ENCODE measurements at places on chromosomes 3 and 15.

- no peak for DNase-seq
- H3K36me3 ChIP-seq, result no peaks in the 10 kb centered on the region
- H3K4me3 ChIP-seq, result no peak overlapping the region
- no peaks in the 10 kb centered on the region for H3K27me3 ChIP-seq
- H3K27ac ChIP-seq, result no peak overlapping the region
- H3K4me1 ChIP-seq, result no peaks in the 10 kb centered on the region
These were observed 342.1 kb downstream of the OCA2 start for GRCh38 chr15:27757052-27757451.

DNA sequence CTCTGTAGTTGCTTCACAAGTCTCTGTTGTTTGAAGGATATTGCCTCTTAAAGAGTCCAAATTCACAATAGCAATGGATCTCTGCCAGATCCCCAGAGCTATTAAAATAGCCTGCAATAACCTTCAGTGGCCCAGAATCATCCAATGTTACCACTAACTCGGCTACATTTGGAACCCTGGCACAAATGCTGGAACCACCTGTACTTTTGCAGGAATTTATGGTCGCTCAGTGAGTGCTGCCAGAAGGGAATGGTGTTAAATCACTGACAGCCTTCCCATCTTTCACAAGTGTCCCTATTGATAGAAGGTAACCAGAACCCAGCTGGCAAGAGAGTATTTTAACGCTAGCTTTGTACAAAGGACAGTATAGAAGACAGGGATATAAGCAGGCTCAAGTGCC lies 298.8 kb upstream of the PLSCR5 start:
- no peaks in the 10 kb centered on the region for H3K36me3 ChIP-seq
- no peak for DNase-seq
- no peak overlapping the region for H3K4me3 ChIP-seq

DNA sequence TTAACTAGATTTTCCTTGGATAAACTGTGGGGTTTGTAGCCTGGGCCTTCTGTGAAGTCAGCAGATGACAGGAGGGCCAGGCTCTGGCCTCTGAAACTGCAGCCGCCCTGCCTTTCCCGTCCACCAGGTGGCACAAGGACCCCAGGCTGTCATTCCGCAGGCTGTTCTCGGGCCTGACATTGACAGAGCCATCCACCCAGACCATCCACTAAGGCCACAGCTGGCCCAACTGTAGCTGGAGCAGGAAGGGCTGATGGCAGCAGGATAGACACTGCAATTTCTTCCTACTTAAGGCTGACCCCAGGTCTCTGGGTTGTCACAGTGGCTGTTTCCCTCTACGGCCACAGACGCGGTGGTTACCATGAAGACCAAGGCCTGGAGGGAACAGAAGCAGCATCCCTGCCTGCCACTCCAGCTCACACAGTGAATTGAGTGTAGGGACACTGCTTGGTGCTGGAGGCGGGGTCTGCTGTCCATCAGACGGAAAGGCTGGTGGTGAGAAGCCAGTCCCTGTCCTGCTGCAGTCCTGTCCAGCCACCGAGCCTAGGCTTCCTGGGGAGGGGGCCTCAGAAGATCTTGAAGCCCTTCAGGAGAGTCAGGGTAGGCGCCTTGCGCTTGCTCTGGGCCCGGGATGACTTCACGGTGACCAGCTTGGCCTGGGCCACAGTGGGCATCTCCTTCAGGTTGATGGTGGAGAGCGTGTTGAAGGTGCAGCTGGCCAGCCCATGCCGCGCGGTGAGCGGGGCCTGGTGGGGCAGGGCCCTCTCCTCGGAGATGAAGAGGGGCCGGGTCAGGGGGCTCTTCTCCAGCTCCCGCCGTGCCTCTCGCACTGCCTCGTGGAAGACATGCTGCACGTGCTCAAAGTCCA lies 9.4 kb downstream of the SLC51B start:
- DNase-seq, result peak; percentile 86
- H3K27me3 ChIP-seq, result no peaks in the 10 kb centered on the region
- no peak overlapping the region for H3K4me3 ChIP-seq
- peaks cover 50% of the 10 kb centered on the region for H3K36me3 ChIP-seq
- peak overlapping the region; percentile 47 for H3K27ac ChIP-seq

GRCh38 chr3:181212271-181212670 lies 222.7 kb upstream of the DNAJC19 start:
- no peak for DNase-seq
- H3K27me3 ChIP-seq, result no peaks in the 10 kb centered on the region
- no peaks in the 10 kb centered on the region for H3K36me3 ChIP-seq
- no peak overlapping the region for H3K4me3 ChIP-seq
- H3K27ac ChIP-seq, result no peak overlapping the region
- no peaks in the 10 kb centered on the region for H3K4me1 ChIP-seq

DNA sequence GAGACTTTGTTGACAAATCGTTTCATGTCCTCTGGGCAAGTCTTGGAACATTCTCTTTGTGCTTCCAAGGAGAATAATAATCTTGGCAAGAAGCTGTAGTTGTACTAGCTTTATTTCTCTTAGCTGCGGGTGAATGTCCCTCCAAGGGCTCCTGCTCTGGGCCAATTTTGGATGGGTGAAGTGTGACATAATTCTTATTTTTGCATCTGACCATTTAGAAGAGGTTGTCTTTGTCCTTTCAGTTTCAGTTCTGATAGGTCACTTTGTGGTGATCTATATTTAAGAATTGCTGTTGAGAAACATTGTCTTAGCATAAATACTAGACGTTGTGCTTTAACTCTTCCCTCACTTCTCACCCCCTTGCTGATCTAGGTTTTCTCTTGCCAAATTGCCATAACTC lies 164.8 kb upstream of the RORA start:
- H3K27ac ChIP-seq, result no peak overlapping the region
- DNase-seq, result peak; percentile 0
- H3K4me3 ChIP-seq, result no peak overlapping the region
- H3K36me3 ChIP-seq, result no peaks in the 10 kb centered on the region
- no peaks in the 10 kb centered on the region for H3K4me1 ChIP-seq

- no peaks in the 10 kb centered on the region for H3K27me3 ChIP-seq
- peak overlapping the region; percentile 84 for H3K27ac ChIP-seq
- H3K4me3 ChIP-seq, result no peak overlapping the region
- peaks cover 5% of the 10 kb centered on the region for H3K4me1 ChIP-seq
- peak; percentile 93 for DNase-seq
These were observed 17.6 kb downstream of the TKT start for GRCh38 chr3:53238051-53238850.

DNA sequence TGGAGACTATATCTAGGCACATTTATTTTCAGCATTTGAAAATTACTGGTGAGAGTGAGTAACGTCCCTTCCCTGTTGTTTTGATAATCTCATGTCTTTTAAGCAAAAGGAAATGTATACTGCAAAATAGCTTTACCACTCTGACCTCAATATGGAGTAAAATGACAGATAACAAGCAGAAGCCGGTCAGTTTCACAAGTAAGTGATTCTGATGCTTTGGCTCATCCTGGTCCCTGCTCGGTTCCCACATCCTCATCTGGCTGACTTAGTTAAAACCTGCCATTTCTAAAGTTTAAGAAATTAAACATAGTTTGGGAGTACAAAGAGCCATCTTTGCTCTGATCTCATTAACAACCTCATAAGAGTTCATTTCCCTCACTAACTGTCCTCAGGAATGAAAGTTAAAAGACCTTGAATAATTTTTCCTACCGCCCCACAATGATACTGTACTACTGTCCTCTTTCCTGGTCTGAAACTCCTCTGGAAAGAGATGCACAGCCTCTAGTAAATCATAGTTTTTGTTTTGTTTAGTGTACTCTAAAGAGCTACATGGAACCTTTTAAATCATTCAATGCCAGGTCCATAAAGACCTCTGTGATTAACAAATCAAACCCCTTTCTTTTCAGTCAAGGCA lies 72.3 kb upstream of the ICE2 start:
- H3K27me3 ChIP-seq, result no peaks in the 10 kb centered on the region
- no peaks in the 10 kb centered on the region for H3K4me1 ChIP-seq
- DNase-seq, result no peak
- H3K4me3 ChIP-seq, result no peak overlapping the region
- no peaks in the 10 kb centered on the region for H3K36me3 ChIP-seq

GRCh38 chr3:129855170-129855831 lies 38.2 kb downstream of the TMCC1 start:
- no peaks in the 10 kb centered on the region for H3K36me3 ChIP-seq
- no peak for DNase-seq
- H3K27me3 ChIP-seq, result no peaks in the 10 kb centered on the region
- no peak overlapping the region for H3K4me3 ChIP-seq
- H3K4me1 ChIP-seq, result peaks cover 2% of the 10 kb centered on the region

GRCh38 chr3:188776447-188776846 lies 395.3 kb upstream of the TPRG1 start:
- no peaks in the 10 kb centered on the region for H3K4me1 ChIP-seq
- H3K27ac ChIP-seq, result no peak overlapping the region
- H3K36me3 ChIP-seq, result no peaks in the 10 kb centered on the region

DNA sequence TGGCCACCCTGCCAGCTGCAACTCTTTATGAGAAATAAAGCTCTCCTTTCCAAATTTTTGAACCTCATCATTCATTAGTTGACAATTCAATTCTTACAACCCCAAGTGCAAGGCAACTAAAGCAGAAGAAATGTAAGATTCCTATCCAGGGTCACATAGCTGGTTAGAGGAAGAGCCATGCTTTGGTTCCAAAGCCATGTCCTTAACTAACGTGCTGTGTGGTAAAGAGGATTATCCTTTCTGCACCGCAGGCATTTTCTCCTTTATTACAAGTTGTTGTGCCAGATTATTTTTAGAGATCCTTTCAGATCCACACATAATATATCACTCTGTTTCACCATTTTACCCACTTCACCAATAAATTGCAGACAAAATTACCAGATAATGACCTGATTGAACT lies 36.5 kb downstream of the TM4SF18 start:
- no peaks in the 10 kb centered on the region for H3K4me1 ChIP-seq
- no peak for DNase-seq
- no peaks in the 10 kb centered on the region for H3K27me3 ChIP-seq
- H3K27ac ChIP-seq, result no peak overlapping the region
- no peak overlapping the region for H3K4me3 ChIP-seq

DNA sequence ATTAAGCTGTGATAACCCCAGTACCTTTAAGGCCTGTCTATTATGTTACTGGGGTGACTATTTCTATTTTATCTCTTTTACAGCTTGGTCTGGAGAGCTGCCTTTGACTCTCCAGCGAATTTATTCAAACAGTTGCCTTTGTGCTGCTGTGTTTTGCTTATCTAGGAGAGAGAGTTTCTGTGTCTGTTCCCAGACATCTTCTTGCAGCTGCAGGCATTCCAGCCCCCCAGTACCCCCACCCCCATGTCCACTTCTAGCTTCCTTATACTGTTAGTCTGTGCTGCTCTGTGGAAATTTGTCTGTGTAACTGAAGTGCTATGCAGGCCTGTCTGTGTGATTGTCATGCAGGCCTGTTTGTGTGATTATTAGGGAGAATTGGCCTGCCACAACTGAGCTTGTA lies 713.7 kb upstream of the SEMA6D start:
- no peak overlapping the region for H3K4me3 ChIP-seq
- no peaks in the 10 kb centered on the region for H3K36me3 ChIP-seq
- H3K27ac ChIP-seq, result no peak overlapping the region
- no peaks in the 10 kb centered on the region for H3K4me1 ChIP-seq
- no peak for DNase-seq

GRCh38 chr3:172155897-172156585 lies 116.7 kb downstream of the FNDC3B start:
- DNase-seq, result no peak
- peaks cover 15% of the 10 kb centered on the region for H3K4me1 ChIP-seq
- no peak overlapping the region for H3K27ac ChIP-seq
- no peaks in the 10 kb centered on the region for H3K36me3 ChIP-seq

DNA sequence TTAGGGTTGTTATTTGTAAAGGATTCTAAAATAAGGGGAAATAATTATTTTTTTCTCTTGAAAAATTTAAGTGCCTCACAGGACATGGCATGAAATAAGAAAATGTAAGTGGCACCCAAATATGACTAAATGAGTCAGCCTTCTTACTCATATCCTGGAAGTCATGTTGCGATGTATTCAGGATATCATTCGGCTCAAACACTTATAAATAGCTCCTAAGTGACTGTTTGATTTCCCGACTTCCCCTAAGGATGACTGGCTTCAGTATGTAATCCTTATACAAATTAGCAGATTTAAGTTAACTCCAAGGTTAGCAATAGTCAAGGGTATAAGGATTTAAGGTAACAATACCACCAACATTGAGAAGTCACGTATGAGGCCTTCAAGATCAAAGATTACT lies 57.3 kb upstream of the OSTN start:
- H3K36me3 ChIP-seq, result no peaks in the 10 kb centered on the region
- H3K27me3 ChIP-seq, result no peaks in the 10 kb centered on the region
- no peak overlapping the region for H3K27ac ChIP-seq
- no peak for DNase-seq
- H3K4me3 ChIP-seq, result no peak overlapping the region

- no peak overlapping the region for H3K27ac ChIP-seq
- no peak for DNase-seq
- no peaks in the 10 kb centered on the region for H3K36me3 ChIP-seq
- H3K4me3 ChIP-seq, result no peak overlapping the region
These were observed 16.7 kb downstream of the ISLR2 start for GRCh38 chr15:74147051-74147450.

DNA sequence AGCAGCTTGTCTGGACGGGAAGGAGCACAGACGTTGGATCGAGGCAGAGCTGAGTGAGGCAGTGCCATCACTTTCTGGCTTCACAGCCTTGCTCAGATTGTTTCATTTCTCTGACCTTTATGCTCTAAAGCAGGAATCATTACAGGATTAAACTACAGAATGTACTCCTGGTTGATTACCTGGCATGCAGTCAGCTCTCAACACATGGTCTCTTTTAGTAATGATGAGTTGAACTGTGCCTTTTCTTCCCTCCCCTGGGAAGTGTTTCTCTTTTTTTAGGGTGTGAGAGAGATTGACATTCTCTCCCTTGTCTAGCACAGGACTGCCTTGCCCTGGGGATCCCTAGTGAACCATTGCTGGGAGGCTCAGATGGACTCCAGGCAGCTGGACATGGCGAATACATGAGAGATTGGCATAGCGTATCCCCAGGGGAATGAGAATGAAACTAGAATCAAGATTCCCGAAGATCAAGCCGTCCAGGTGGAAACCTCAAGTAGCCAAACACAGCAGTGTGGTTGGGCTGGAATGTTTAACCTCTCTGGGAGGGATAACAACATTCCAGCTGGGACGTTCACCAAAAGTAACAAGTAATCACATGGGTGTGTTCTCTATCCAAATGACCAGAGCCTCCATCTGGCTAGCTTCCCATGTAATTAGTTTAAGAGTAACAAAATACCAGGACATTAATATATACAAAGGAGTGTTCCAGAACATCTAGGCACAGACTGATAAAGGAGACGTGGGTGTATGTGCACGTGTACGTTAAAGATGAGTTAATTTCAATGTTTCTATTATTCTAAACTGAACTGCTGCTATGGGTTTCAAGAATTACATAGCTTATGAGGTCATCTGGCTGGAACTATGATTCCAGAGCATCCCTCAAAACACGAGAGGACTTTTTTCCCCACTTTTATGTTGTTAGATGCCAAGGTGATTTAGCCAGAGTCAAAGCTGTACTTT lies 118.6 kb upstream of the NR2E3 start:
- H3K4me1 ChIP-seq, result peaks cover 4% of the 10 kb centered on the region
- no peak overlapping the region for H3K27ac ChIP-seq
- peak; percentile 38 for DNase-seq
- no peaks in the 10 kb centered on the region for H3K36me3 ChIP-seq

DNA sequence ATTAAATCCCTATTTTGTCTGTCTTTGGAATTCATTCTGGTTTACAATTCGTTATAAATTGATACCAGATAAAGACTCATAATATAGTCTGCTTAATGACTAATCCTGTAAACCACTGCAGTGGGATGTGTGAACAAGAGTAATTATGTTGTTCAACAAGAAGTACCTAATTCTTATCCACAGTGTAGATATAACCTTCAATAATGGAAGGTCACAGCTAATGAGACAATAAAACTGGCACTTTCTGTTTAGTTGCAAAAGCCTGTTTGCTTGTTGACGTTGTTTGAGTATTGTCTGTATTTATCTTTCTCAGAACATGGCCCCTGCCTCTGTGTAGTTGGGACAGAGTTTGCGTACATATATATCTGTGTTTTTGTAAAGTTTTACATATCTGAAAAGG lies 26.7 kb downstream of the PIAS1 start:
- H3K27me3 ChIP-seq, result no peaks in the 10 kb centered on the region
- H3K4me3 ChIP-seq, result no peak overlapping the region
- peak; percentile 16 for DNase-seq

Data from small intestine (tissue), 16 donors.